Lower lobe of right lung (tissue), 2 donors: ENCODE measurements at places on chromosomes 1 and 21. TPM values are rescaled to one million over a fixed set of nuclear protein-coding genes. Genes with fewer than 3 reads are reported as not detected.

DNA sequence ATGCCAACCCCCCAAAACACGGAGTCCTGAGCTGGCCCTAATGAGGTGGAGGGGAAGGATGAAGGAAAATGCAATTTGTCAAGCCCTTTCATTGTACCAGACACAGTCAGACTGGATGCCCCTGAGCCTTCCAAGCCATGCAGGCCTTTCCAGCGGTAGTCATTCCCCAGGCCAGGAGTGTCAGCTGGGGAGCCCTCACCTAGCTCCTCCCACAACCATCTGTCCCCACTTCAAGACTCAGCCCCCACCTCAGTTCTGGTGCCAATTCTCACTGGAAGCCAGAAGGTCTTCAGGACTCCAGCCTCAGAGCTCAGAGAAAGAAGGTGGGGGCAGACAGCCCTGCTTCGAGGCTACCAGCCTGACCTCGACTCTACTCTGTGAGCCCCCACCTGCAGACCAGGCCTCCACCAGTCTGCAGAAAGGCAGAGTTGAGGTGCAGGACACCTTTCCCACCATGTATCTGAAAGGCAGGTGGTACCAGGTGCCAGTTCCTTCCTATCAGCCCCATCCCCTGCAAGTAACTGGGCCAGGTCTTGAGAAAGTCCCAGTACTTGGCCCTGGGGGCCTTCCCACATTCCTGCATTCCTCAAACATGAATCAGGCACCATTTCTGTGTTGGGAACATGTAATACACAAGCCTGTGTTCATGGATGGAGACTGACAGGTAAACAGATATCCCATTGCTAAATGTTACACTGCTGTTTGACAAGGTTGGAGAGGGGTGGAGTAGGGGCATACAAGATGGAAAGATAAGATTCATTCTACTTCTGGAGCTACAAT lies 180.6 kb upstream of the EDN2 start:
- H3K4me3 ChIP-seq: no peak overlapping the region
- DNase-seq: no peak
- no peaks in the 10 kb centered on the region for H3K36me3 ChIP-seq
- no peak overlapping the region for H3K27ac ChIP-seq

- no peak overlapping the region for H3K4me3 ChIP-seq
- peaks cover 7% of the 10 kb centered on the region for H3K4me1 ChIP-seq
- H3K27me3 ChIP-seq: no peaks in the 10 kb centered on the region
Observed at GRCh38 chr21:42493109-42494060, 2.6 kb downstream of the RSPH1 start.

DNA sequence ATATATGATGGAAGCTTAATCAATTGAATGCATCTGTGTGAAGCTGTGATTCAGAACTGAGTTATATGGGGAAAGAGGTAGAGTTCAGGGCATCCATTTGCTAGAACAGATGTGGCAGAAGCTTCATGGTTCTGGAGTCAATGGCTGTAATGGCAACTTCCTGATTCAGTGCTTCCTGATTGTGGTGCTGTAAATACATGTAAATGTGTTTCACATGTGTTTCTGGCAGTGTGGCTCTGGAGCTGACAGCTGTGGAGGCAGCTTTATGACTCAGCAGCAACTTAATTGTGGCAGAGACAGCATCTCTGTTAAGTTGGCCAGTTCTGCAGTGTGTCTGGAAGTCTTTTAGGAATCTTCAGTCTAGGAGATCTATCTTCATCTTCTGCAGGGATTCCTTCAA lies 226.6 kb upstream of the ZRANB2 start:
- H3K27me3 ChIP-seq: no peaks in the 10 kb centered on the region
- H3K36me3 ChIP-seq: no peaks in the 10 kb centered on the region
- no peak overlapping the region for H3K27ac ChIP-seq
- DNase-seq: no peak

- no peaks in the 10 kb centered on the region for H3K36me3 ChIP-seq
- no peak overlapping the region for H3K27ac ChIP-seq
- no peak for DNase-seq
- no peaks in the 10 kb centered on the region for H3K4me1 ChIP-seq
- no peak overlapping the region for H3K4me3 ChIP-seq
Observed at GRCh38 chr1:70966018-70966638, 81.5 kb downstream of the PTGER3 start.

- DNase-seq: no peak
- H3K36me3 ChIP-seq: no peaks in the 10 kb centered on the region
- H3K4me3 ChIP-seq: no peak overlapping the region
- no peaks in the 10 kb centered on the region for H3K27me3 ChIP-seq
- no peaks in the 10 kb centered on the region for H3K4me1 ChIP-seq
- H3K27ac ChIP-seq: no peak overlapping the region
Observed at GRCh38 chr1:220347654-220348175, 75.5 kb upstream of the RAB3GAP2 start.

- no peaks in the 10 kb centered on the region for H3K27me3 ChIP-seq
- H3K36me3 ChIP-seq: peaks cover 6% of the 10 kb centered on the region
- H3K4me3 ChIP-seq: peak overlapping the region; percentile 23
- peaks cover 13% of the 10 kb centered on the region for H3K4me1 ChIP-seq
- H3K27ac ChIP-seq: peak overlapping the region; percentile 44
Observed at GRCh38 chr1:41020109-41020576, 1.4 kb downstream of the SLFNL1 start.

DNA sequence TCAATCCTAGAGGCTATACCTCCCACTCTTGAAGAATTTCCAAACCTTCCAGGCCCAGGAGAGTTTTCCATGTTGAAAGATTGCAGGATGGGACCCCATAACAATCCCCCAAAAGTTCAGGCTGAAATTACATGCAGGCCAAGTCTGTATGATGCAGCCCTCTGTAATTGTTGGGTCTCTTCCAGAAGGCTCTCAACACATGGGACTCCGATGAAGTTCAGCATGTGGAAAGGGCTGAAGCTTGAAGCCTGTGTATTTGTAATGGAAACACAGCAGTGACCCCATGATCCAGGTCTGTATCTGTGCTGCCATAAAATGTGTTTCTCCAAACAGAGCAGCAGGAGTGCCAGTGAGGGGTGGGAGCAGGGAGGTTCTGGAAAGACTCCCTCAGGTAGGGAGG lies 202.5 kb upstream of the LYPLAL1 start:
- no peaks in the 10 kb centered on the region for H3K27me3 ChIP-seq
- no peaks in the 10 kb centered on the region for H3K4me1 ChIP-seq
- H3K4me3 ChIP-seq: no peak overlapping the region
- DNase-seq: no peak

DNA sequence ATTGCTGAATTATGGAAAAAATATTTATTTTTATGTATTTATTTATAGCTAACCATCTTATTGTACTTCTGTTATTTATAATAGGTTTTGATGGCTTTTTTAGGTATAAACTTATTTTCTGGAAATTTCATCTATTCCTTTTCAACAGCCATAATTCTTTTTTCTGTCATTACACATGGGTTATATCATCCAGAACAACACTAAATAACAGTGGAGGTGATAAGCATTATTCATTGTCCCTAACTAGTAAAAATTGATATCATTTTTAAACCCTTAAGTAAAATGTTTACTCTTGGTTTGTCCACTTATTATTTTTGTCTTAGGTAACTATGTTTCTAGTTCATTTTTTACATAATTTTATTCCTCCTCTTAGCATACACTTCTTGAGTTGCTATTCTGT lies 309.1 kb downstream of the USH2A start:
- no peaks in the 10 kb centered on the region for H3K36me3 ChIP-seq
- H3K27ac ChIP-seq: no peak overlapping the region
- no peaks in the 10 kb centered on the region for H3K27me3 ChIP-seq
- no peaks in the 10 kb centered on the region for H3K4me1 ChIP-seq

DNA sequence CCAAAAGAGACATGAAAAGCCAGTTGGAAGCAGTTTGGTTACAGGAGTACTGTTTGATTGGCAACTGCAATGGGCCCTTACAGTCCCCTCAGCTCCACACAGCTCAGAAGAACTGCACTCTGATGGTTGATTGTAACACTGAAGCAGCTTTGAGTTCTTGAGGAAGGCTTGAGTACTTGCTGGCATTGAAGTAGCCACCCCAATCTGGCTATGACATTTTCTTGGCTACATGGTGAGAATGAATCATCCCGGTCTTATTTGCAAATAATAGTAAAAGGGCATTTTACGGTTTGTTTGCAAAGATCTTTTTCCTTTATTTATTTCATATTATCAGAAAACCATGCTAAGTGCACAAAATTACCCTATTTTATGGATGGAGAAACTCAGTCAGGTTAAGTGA lies 159.7 kb upstream of the BEND5 start:
- no peaks in the 10 kb centered on the region for H3K4me1 ChIP-seq
- H3K27ac ChIP-seq: no peak overlapping the region
- H3K27me3 ChIP-seq: no peaks in the 10 kb centered on the region
- no peaks in the 10 kb centered on the region for H3K36me3 ChIP-seq
- DNase-seq: no peak
- no peak overlapping the region for H3K4me3 ChIP-seq

DNA sequence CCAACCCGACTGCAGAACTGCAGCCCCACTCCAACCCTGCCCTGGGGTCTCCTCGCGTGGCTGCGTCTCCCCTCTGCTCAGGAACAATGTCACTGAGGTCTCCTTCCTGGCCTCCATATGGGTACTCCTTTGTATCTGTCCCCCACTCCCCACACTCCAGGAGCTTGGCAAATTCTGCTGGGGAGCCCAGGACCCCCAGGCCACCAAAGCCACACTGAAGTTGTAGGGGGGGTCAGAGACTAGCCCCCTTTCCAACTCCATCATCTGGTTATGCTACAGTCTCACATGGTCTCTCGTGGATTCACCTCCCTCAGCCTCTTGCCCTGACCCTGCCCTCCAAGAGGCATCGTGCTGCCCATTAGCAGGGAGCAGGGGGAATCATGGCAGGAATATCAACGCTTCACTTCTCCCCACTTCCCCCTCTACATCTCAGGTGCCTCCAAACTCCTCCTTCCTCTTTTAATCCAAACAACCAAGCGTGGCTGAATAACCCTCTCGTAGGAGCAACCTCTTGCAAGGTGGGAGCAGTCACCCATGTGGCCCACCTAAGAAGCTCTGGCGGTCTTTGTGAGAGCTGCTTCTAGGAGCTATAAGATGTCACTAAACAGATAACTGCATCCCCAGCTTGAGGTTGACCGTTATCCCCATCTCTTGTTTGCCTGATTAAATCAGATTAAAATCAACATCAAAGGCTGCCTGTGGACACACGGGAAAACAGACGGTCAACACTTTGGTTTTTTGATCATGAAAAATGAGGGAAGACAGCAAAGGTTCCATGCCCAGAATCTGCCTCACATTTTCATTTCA lies 86.4 kb downstream of the MIS18A start:
- no peak overlapping the region for H3K27ac ChIP-seq
- no peak for DNase-seq

DNA sequence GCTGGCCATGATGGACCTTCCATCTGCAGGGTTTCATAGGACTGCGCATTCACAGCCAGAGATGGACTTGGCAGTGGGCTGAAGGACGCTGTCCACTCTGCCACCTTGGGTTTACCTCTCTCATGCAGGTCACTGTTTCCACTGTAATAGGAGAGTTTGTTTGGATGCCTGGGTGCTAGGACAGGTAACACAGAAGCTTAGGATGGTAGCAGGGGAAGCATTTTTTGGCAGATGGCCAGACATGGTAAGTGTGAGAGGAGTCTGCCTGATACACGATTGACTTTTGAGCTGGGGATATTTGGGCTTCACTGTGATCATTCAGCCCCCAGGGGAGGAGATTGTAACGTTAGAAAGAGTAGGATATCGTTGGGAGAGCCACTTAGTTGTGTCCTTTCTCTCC lies 11.8 kb downstream of the PSEN2 start:
- peaks cover 46% of the 10 kb centered on the region for H3K36me3 ChIP-seq
- no peak for DNase-seq
- H3K27ac ChIP-seq: peak overlapping the region; percentile 70
- H3K27me3 ChIP-seq: no peaks in the 10 kb centered on the region
- peak overlapping the region; percentile 36 for H3K4me3 ChIP-seq

Gene LCE1A
- total RNA-seq: not detected

Gene TTLL7
- total RNA-seq: 20.3 TPM

Gene ACTN2
- 1.9 TPM for total RNA-seq
